Stimulated activated CD8-positive, alpha-beta memory T cell treated with anti-CD3 and anti-CD28 coated beads, Interleukin-7, amount 100 ng/mL, for 1 hour (primary cell): ENCODE measurements at places on chromosomes 1 and 21.
A peak's percentile ranks its signal among the peaks of the same experiment; 100 is the strongest.

- DNase-seq = no peak
These were observed 30.5 kb upstream of the WDTC1 start for GRCh38 chr1:27203946-27204345.

GRCh38 chr1:113391649-113392271 is 1.4 kb downstream of the MAGI3 start:
- no peak for DNase-seq

DNA sequence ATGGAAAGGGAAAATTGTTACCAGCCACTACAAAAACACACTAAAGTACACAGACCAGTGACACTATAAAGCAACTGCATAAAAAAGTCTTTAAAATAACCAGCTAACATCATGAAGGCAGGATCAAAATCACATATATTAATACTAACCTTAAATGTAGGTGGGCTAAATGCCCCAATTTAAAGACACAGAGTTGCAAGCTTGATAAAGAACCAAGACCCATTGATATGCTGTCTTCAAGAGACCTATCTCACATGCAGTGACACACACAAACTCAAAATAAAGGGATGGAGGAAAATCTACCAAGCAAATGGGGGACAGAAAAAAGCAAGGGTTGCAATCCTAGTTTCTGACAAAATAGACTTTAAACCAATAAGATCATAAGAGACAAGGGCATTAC is 246.3 kb downstream of the SEC16B start:
- no peak for DNase-seq

GRCh38 chr1:104720741-104721140 is 971.0 kb downstream of the AMY1C start:
- DNase-seq = no peak

GRCh38 chr1:99533909-99534637 is 111.8 kb upstream of the PALMD start:
- no peak for DNase-seq

- no peak for DNase-seq
These were observed 6.0 kb upstream of the EVI5 start for GRCh38 chr1:92790867-92791266.

GRCh38 chr1:60989749-60990713 is 92.3 kb upstream of the NFIA start:
- no peak for DNase-seq

GRCh38 chr21:42918291-42918690 is 7.1 kb downstream of the ERVH48-1 start:
- DNase-seq = no peak

DNA sequence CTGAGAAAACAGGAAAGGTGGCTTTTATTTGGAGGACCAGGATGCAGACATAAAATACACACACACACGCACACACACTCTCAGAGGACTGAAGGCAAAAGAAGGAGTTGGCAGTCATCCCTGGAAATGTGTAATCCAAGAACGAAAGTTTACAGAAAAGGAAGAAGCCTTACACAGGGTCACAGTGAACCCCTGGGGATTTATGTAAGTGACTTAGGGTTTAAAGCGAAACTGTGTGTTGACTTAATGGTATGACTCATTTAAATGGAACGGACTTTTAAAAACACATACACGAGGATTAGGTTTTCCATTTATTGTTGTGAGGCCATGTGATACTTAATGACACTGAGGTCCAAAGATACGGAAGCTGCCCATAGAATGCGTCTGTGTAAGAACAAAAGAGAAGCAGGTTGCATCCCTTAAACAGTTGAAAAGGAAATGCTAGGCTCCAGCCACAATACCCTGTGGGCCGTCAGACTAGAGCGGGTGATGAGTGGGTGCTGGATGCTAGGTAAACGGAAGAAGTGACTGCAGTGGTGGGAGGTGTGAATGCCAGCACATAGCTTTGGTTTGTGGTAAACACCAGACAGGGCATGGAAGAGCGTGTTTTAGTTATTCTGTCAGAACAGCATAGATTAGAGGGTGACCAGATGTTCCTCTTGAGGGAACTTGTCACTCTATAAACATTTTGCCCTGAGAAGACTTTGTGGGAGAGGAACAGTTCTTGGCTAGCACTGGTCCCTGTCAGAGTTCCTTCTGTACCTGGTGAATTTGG is 21.6 kb upstream of the BCL10 start:
- peak; percentile 46 for DNase-seq

DNA sequence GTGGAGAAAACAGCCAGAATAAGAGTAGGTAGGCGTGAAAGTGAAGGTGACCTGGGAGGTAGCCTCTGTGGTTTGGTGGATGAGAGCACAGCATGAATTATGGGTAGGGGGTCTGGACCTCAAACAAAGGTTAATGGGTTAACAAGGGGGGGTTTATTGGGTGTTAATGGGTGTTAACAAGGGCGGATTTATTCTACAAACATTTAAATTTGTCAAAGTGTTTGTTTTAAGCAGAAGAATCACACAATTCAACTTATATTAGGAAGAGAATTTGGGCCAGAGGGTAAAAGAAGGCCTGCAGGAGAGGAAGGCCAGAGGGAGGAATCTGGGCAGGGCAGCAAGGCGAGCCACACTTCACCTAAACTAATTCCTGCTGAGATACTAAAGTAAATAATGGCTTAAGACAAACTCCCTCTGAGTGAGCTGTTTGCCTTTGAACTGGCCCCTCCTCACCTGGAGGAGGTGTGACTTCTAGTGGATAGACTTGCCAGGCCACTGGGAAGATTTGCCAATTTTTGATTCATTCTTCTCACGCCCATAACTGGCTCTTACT is 191.7 kb downstream of the GIPC2 start:
- no peak for DNase-seq

- no peak for DNase-seq
These were observed 27.1 kb downstream of the CFAP57 start for GRCh38 chr1:43199093-43199726.

- peak; percentile 11 for DNase-seq
These were observed 803 bp downstream of the COP1 start for GRCh38 chr1:176206006-176206960.

DNA sequence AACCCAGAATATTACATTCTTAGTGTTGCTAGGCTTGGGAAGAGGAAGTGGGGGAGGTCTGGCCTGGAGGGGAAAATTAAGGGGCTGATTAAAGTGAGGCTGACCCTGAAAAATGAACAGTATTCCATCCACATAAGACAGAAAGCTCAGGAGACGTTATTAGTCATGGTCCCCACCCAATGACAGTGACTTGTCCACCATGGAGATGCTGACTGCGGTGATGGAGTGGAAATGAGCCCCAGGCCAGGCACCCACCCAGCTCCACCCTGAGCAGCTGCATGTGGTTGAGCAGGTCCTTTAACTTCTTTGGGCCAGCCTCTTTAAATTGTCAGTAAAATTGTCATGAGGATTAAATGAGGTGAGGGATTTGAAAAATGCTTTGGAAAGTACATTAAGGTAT is 1.4 kb upstream of the SPRR4 start:
- no peak for DNase-seq

- no peak for DNase-seq
These were observed 330.6 kb downstream of the RPS6KC1 start for GRCh38 chr1:213381572-213382084.

- no peak for DNase-seq
These were observed 24.5 kb upstream of the LRRC8C start for GRCh38 chr1:89608319-89608983.

GRCh38 chr1:153937331-153937730 is 9.2 kb downstream of the DENND4B start:
- DNase-seq = no peak

DNA sequence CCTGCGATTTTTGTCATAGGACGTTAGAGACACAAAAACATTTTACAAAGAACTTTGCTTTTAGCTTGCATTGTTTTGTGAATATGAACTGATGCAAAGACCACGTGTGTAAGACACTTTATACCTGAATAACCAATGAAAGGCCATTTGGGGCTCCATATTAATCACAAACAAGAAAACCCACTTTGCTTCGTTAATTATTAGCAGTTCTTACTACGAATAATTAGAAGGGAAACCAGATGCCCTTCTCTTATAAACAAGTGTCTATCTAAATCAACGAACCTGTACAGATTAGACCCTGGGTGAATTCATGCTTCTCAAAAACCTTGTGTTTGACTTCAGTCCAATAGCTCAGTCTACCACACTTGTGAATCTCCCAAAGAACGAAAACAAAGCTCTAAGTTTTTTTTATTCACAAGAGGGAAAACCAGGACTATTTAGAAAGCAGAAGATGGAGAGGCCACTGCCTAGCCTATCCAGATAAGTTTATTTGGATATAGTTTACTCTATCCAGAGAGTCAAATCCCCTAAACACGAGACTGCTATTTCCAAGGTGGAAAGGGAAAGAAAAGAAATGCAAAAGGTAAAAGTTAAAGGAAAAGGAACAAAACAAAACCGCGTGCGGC is 897 bp downstream of the CYYR1 start:
- DNase-seq = no peak
